Substantia nigra (tissue), 51 donors: ENCODE measurements at places on chromosomes 5 and 9.

DNA sequence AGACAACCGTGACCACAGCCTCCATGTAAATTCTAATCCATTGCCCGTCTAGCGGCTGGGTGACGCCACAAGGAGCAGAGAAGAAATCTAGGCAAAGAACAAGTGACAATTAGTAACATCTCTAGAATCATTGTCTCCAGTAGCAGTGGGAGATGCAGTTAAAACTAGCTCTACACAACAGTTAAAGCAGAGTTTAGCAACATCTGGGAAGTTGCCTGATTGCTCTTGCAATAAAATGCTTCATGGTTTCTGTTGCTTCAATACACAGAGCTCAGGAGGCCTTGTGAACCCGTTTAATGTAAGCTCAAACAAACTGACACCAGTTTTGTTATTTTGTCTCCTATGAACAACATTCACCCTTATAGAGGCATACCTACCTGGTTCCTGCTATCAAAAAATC is 369.8 kb upstream of the PDE4D start:
- no peak for DNase-seq

- DNase-seq = no peak
Measured at GRCh38 chr5:4199049-4199841, 603.6 kb downstream of the IRX1 start.

GRCh38 chr9:18359335-18359734 is 114.6 kb upstream of the ADAMTSL1 start:
- no peak for DNase-seq

- DNase-seq = no peak
Measured at GRCh38 chr5:151002250-151002649, 18.1 kb upstream of the GPX3 start.

- no peak for DNase-seq
Measured at GRCh38 chr9:982394-983230, 6.2 kb downstream of the DMRT3 start.
